ENCODE measurements at places on chromosomes 12 and 14. TPM values are rescaled to one million over a fixed set of nuclear protein-coding genes. Genes with fewer than 3 reads are reported as not detected.

GRCh38 chr12:93018610-93019009, 89.5 kb upstream of the EEA1 start:
- no peak overlapping the region for H3K27ac ChIP-seq
- H3K27me3 ChIP-seq, result no peaks in the 10 kb centered on the region
- no peaks in the 10 kb centered on the region for H3K36me3 ChIP-seq
- H3K4me3 ChIP-seq, result no peak overlapping the region

GRCh38 chr12:79046021-79046420, 181.4 kb downstream of the SYT1 start:
- no peak overlapping the region for H3K4me3 ChIP-seq
- DNase-seq, result no peak
- H3K27me3 ChIP-seq, result no peaks in the 10 kb centered on the region
- no peaks in the 10 kb centered on the region for H3K4me1 ChIP-seq
- H3K27ac ChIP-seq, result no peak overlapping the region
- H3K36me3 ChIP-seq, result no peaks in the 10 kb centered on the region

DNA sequence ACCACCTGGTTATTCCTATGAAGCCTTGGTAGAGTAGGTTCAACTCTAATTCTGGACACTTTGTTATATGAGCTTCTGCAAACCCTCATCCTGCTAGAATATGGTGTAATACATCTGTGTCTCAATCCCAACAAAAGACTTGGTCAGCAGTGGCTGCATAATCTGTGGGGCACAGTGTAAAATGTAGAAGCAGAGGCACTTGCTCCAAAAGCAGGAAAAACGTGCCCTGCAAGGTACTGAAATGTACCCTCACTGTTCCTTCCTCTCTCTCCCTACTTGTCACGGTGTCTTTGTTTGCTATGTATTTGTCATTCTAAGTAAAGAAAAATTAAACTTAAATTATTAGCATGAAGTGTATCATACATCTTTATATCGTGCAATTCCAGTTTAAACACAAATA, 267.9 kb downstream of the BCL11B start:
- no peak overlapping the region for H3K27ac ChIP-seq
- H3K4me1 ChIP-seq, result no peaks in the 10 kb centered on the region
- no peaks in the 10 kb centered on the region for H3K36me3 ChIP-seq
- no peak for DNase-seq

CSRP2 gene
- 10.6 TPM for total RNA-seq

DNA sequence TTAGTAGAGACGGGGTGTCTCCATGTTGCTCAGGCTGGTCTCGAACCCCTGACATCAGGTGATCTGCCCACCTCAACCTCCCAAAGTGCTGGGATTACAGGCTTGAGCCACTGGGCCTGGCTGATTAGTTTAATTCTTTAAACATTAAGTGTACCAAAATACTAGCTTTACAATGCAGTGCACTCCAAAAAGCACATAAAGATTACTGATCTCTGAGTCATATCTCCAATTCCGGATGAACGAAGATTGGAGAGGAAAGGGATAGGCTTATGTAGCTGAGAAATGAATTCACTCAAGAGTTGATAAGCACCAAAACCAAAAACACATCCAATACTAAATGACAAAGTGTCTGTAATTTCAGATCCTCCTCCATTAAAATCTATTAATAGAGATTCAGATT, 15.1 kb downstream of the NAV3 start:
- H3K27ac ChIP-seq, result no peak overlapping the region
- no peaks in the 10 kb centered on the region for H3K36me3 ChIP-seq
- H3K4me1 ChIP-seq, result no peaks in the 10 kb centered on the region
- no peak overlapping the region for H3K4me3 ChIP-seq
- no peaks in the 10 kb centered on the region for H3K27me3 ChIP-seq
- no peak for DNase-seq

SERPINA3 gene
- 61.8 TPM for total RNA-seq

- no peaks in the 10 kb centered on the region for H3K27me3 ChIP-seq
- H3K36me3 ChIP-seq, result peaks cover 24% of the 10 kb centered on the region
- H3K4me3 ChIP-seq, result peak overlapping the region; percentile 62
- no peak for DNase-seq
Measured at GRCh38 chr12:95859344-95859816, 628 bp downstream of the SNRPF start.

DNA sequence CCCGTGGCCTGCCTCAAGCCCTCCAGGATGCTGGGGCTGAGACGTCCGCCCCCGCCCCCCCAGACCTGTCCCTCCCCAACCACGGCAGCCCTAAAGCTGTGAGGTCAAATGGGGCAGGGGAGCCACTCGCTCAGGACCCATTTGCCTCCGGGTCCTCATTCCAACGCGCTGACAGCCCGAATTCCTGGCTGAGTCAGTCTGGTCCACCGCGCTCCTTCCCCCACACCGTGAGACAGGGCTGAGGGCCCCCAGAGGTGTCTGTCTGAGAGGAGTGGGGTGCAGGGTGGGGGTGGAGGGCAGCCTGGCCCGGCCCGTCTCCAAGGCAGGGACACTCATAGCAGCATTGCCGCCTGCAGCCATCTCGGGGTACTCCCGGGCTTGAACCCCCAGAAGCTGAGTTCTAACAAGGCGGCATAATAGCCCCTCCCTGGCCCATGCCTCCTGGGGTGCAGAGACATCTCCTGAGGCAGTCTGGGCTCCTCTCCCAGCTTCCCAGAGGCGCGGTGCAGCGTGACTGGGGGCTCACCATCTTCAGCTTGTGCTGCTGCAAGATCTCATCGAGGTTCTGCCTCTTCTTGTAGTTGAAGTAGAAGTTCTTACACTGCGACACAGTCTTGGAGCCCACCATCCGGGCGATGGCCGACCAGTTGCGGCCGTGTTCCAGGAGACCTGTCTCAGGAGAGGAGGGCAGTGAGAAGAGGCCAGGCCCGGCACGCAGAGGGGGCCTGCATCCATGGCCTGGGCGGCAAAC, 90.5 kb downstream of the RFLNA start:
- no peak overlapping the region for H3K4me3 ChIP-seq
- no peak overlapping the region for H3K27ac ChIP-seq
- H3K4me1 ChIP-seq, result peaks cover 9% of the 10 kb centered on the region
- no peak for DNase-seq

GRCh38 chr14:30227876-30228275, 300.2 kb upstream of the PRKD1 start:
- H3K27ac ChIP-seq, result no peak overlapping the region
- H3K27me3 ChIP-seq, result no peaks in the 10 kb centered on the region
- no peak for DNase-seq
- no peak overlapping the region for H3K4me3 ChIP-seq
- H3K36me3 ChIP-seq, result no peaks in the 10 kb centered on the region
- no peaks in the 10 kb centered on the region for H3K4me1 ChIP-seq

DNA sequence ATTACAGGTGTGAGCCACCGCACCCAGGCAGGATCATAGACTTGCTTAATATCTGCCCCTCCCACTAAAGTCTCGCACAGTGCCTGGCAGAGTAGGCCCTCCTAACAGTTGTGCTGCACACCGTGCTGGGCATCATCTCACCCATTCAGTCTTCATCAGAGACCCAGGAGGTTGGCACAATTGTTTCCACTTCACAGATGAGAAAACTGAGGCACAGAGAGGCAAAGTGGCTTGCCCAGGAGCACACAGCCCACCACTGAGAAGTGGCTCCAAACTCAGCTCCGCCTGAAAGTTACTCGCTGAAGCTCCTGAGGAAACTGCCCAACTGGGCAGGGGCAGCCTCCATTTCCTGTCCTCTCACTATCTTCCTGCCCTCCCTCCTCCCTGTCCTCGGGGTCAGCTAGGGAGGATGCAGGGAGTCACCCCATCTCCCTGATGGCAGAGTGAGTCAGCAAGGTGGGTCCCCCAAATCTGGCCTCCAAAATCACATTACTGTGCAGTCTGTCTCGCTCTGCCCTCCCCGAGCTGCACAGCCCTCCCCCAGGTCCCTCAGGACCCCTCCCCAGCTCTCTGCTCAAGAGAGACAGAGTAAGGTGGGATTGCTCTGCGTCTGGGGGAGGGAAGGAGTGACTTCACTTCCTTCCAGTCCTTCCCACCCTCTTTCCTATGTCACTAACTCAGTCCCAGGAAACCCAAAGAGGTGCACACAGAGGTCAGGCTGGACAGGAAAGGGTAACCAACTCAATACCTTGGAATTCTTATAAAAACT, 5.7 kb downstream of the SLC8B1 start:
- no peak for DNase-seq
- H3K27me3 ChIP-seq, result no peaks in the 10 kb centered on the region
- H3K27ac ChIP-seq, result no peak overlapping the region

DNA sequence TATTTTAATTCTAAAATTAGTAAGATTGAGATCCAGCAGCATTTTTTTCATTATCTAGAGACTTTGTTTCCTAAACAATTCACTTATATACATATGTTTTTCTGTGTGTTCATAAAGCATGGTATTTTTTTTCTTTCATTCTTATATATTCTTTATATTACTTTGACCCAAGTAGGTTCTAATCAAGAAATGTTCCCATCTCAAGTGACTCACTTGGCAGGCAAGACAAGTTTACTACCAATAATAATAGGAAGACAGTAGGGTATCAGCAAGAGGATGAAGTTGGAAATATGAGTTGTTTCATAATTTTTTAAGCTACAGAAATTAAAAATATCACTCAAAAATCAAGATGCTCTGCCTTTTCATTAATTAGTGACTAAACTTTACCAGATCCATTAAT, 613.4 kb upstream of the ATP2B1 start:
- H3K4me3 ChIP-seq, result no peak overlapping the region
- no peaks in the 10 kb centered on the region for H3K27me3 ChIP-seq
- H3K27ac ChIP-seq, result no peak overlapping the region
- no peaks in the 10 kb centered on the region for H3K36me3 ChIP-seq
- no peaks in the 10 kb centered on the region for H3K4me1 ChIP-seq
- no peak for DNase-seq

GRCh38 chr12:28775556-28775955, 373.5 kb upstream of the FAR2 start:
- no peaks in the 10 kb centered on the region for H3K36me3 ChIP-seq
- H3K27me3 ChIP-seq, result no peaks in the 10 kb centered on the region
- no peaks in the 10 kb centered on the region for H3K4me1 ChIP-seq
- H3K4me3 ChIP-seq, result no peak overlapping the region
- no peak overlapping the region for H3K27ac ChIP-seq
- no peak for DNase-seq

- peaks cover 2% of the 10 kb centered on the region for H3K4me1 ChIP-seq
- H3K27me3 ChIP-seq, result no peaks in the 10 kb centered on the region
- no peaks in the 10 kb centered on the region for H3K36me3 ChIP-seq
- no peak for DNase-seq
- no peak overlapping the region for H3K4me3 ChIP-seq
Measured at GRCh38 chr12:3748620-3749019, 4.3 kb downstream of the CRACR2A start.

WSCD2 gene
- not detected for total RNA-seq

DNA sequence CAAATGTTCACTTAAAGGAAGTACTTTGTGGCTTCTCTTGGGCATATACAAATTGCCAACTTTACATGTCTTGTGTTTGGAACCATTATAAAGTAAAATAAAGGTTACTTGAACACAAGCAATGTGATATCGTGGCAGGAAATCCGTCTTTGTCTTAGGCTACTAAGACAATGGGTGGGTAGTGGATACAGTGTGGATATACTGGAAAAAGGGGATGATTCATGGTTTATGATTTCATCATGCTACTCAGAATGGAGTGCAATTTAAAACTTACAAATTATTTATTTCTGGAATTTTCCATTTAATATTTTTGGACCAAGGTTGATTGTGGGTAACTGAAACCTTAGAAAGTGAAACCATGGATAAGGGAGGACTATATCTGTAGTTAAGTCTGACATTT, 48.4 kb downstream of the MYRFL start:
- no peak overlapping the region for H3K27ac ChIP-seq
- no peak for DNase-seq
- H3K4me1 ChIP-seq, result no peaks in the 10 kb centered on the region
- no peak overlapping the region for H3K4me3 ChIP-seq

GSC gene
- not detected for total RNA-seq

- H3K27ac ChIP-seq, result no peak overlapping the region
- H3K4me1 ChIP-seq, result no peaks in the 10 kb centered on the region
Measured at GRCh38 chr14:68468437-68469207, 324.2 kb downstream of the ZFP36L1 start.

DNA sequence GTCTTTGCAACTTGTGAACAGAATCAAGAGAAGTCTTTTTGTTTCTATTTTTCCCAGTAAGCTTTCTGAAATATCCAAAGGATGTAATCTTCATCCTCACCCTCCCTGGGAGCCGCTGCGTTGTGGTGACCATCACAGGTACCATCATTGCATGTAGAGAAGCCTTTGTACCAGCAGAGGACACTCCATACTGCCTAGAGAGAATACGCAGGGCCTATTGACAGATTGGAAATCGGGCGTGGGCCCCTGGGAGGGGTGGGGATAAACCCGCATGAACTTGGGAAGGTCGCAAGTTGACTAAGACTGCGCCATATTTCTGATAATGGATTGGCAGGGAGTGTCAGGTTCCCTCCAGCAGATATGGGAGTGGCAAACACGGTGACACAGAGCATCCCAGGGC, 12.7 kb downstream of the KRT1 start:
- H3K27ac ChIP-seq, result no peak overlapping the region
- no peaks in the 10 kb centered on the region for H3K36me3 ChIP-seq
- H3K4me1 ChIP-seq, result no peaks in the 10 kb centered on the region
- H3K27me3 ChIP-seq, result no peaks in the 10 kb centered on the region
- no peak overlapping the region for H3K4me3 ChIP-seq

DNA sequence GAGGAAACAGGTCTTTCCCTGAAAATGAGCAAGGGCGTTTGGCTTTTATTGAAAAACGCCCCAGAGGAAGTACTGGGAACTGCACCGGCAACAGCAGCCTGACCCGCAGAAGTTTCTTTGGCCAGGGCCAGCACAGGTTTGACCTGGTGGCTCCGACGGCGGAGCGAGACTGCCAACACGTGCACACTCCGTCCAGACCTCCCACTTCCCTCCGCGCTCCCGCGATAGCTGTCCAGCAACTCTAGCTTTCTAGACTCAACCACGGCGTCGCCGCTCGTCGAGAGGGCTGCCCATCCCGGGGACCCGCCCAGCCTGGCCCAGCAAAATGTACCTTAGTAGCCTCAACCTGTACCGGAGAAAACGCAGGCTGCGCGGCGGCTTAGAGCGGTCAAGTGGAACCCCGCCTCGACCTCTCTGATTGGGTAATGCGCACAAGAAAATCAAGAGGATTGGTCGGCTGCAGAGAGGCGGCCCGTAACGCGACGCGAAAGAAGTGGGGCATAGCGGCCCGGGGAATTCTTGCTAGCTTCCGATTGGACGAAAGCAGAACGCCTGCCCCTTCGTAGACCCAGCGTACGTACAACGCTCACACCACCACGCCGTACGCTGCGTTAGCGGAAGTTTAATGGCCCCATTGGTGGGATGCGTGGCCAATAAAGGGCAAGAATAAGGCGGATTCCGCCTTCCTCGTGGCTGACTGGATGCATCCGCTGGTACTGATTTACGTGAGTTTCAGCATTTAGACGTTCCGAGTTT, at the start of gene WDR89:
WDR89 (minus strand) TSS at position 399 of the 756 bp plus-strand sequence. CDS start 41,929 bp downstream, outside the sequence.
- H3K4me3 ChIP-seq, result peak within 1 kb of the TSS; percentile 81
- H3K27ac ChIP-seq, result peak within 1 kb of the TSS; percentile 90
- H3K4me1 ChIP-seq, result no peaks in the 10 kb centered on the region
- H3K36me3 ChIP-seq, result no peaks in the 10 kb centered on the region

GUCY2C gene
- total RNA-seq, result 25.6 TPM

Measured in Peyer's patch (tissue), 4 donors.